ENCODE measurements at places on chromosomes 12 and 14. TPM values are rescaled to one million over a fixed set of nuclear protein-coding genes. Genes with fewer than 3 reads are reported as not detected.
A peak's percentile ranks its signal among the peaks of the same experiment; 100 is the strongest.

DNA sequence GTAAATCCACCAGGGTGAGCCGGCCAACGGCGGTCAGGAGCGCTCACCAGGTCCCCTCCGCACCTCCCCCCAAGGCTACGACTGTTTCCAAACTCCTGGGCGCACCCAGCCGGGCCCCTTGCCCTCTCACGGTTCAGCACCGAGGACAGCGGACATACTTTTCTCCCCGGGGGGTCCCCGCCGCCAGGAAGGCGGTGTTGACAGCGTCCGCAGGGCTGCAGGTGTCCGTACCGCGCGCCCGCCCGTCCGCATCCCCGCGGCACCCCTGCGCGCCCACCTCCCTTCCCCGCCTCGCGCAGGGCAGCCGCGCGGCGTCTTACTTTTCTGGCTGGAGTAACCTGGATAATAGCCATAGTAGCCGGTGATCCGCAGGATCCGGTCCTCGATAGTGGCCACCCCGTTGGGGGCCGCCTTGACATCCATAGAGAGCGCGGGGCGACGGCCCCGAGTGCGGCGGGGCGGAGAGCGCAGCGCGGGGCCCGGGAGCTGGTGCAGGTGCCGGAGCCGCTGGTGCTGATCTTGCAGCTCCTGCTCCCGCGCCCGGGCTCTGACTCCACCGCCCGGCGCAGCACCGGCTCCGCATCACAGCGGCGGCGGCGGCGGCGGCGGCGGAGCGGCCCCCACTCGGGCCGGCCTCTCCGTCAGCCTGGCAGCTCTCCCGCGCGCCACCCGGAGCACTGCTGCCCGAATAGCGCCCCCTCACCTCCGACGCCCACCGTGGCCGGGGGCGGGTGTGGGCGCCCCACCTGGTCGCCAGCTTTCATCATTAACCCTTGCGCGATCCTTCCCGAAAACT is at the start of gene SLC35F4:
Gene SLC35F4 (minus strand): TSS at position 690 of the 796 bp plus-strand sequence.
- peak; percentile 45 for DNase-seq

DNA sequence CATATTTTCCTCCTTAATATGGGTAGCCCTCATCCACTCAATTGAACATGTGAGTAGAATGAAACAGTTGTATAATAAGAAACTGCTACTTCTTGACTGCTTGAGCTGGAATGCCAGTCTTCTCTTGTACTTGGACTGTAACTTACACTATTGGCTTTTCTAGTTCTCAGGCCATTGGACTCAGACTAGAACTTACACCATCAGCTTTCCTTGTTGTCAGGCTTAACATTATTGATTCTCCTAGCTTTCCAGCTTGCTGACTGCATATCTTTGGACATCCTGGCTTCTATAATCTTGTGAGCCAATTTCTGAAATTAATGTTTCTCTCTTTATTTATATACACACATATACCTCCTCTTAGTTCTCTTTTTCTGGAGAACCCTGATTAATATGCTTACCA is 24.8 kb downstream of the CCDC91 start:
- DNase-seq: no peak

DNA sequence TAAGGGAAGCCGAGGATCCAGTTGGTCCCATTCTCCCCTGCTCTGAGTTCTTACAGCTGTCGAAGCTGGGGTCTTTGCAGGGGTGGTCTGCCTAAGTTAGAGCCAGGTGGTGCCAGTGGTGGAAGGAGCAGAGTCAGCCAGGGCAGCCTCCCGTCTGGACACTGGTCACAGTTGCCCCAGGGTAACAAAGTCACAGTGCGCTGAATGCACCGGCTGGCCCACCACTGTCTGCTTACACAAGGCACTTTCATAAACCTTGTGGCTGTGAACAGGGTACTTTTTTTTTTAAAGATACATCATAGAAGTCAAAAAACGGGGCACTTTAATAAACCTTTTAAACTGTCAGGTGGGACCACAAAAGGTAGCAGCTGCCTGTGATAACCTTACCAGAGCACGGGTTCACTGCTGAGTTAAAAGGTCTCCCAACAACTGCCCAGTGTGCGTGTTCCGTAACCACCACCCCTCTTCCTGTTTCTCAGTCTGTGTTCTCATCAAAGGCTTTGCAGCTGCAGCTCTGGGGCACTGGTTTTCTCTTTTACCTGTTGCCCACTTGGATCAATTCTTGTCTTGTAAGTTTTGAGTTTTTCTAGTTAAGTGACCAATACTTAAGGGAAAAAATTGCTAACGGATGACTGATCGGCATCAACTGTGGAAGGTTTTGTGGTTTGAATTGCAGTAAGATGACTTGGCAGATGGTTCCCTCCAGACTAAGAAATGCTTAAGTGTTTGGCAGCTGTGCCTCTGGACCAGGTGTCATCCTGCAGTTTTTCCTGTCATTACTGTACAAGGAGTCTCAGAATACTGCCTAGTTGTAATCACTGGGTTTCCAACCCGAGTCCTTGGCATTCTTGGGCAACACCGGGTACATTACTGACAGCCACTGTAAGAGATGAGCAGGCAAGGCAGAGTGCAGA is 55.9 kb downstream of the DYNC1H1 start:
- no peak for DNase-seq

- DNase-seq: no peak
These were observed 6.0 kb upstream of the GPR84 start for GRCh38 chr12:54370171-54370730.

- no peak for DNase-seq
These were observed 120.3 kb downstream of the GARIN6 start for GRCh38 chr12:99767809-99768208.

- DNase-seq: no peak
These were observed 66.0 kb downstream of the DENND5B start for GRCh38 chr12:31524791-31525495.

Gene CDH24
- 18.5 TPM for polyA plus RNA-seq

Gene GAPDH
- polyA plus RNA-seq: 1,987 TPM

All from left renal cortex interstitium (tissue), 4 donors.